ENCODE measurements at places on chromosomes 13 and 19. TPM values are rescaled to one million over a fixed set of nuclear protein-coding genes. Genes with fewer than 3 reads are reported as not detected.

Gene C19orf85
- not detected for total RNA-seq

Gene GFY
- total RNA-seq: not detected

Gene KIR3DL2
- not detected for total RNA-seq

Gene GAPDHS
- total RNA-seq: not detected

Gene CEACAM7
- total RNA-seq: not detected

Gene PAK4
- total RNA-seq: 15.2 TPM

Gene NLRP9
- total RNA-seq: not detected

Gene SIGLEC7
- 0.18 TPM for total RNA-seq

Gene ZNF471
- total RNA-seq: 3.9 TPM

Gene SELENOV
- total RNA-seq: not detected

Gene CBY2
- total RNA-seq: not detected

Gene DPF1
- total RNA-seq: not detected

Gene ATP4A
- total RNA-seq: not detected

Gene RNF113B
- not detected for total RNA-seq

Gene PRTN3
- not detected for total RNA-seq

Gene MATK
- 0.14 TPM for total RNA-seq

Gene CD70
- total RNA-seq: 0.49 TPM

Gene REEP6
- 2.3 TPM for total RNA-seq

Gene SPACA4
- total RNA-seq: not detected

Gene IRGQ
- 29.0 TPM for total RNA-seq

Gene IGFLR1
- total RNA-seq: 1.4 TPM

Gene PEAK3
- total RNA-seq: 0.13 TPM

Gene SERPINE3
- total RNA-seq: not detected

Gene RNF225
- not detected for total RNA-seq

Gene SLITRK1
- total RNA-seq: not detected

Gene KLF16
- total RNA-seq: 13.4 TPM

Gene COL5A3
- 6.6 TPM for total RNA-seq

Gene ZNF66
- 1.1 TPM for total RNA-seq

Gene KCTD15
- 6.2 TPM for total RNA-seq

Gene COX7A1
- 2,816 TPM for total RNA-seq

Gene ARL11
- total RNA-seq: 0.30 TPM

Gene F2RL3
- total RNA-seq: 1.7 TPM

Gene SCEL
- not detected for total RNA-seq

Gene F7
- total RNA-seq: 0.45 TPM

Gene LGALS14
- total RNA-seq: not detected

Gene PNKP
- 37.5 TPM for total RNA-seq

Gene TSHZ3
- 2.1 TPM for total RNA-seq

Gene CXCL17
- not detected for total RNA-seq

Gene EXOSC5
- total RNA-seq: 13.6 TPM

Gene CGB5
- not detected for total RNA-seq

Gene NEK5
- total RNA-seq: 0.31 TPM

Gene C19orf81
- total RNA-seq: 4.2 TPM

Gene JAK3
- 0.59 TPM for total RNA-seq

Gene ZNF568
- 6.9 TPM for total RNA-seq
